Stimulated activated naive CD4-positive, alpha-beta T cell treated with Interleukin-2 at 50 U/mL for 16 hours (primary cell): ENCODE measurements at places on chromosomes 7 and 10.

DNA sequence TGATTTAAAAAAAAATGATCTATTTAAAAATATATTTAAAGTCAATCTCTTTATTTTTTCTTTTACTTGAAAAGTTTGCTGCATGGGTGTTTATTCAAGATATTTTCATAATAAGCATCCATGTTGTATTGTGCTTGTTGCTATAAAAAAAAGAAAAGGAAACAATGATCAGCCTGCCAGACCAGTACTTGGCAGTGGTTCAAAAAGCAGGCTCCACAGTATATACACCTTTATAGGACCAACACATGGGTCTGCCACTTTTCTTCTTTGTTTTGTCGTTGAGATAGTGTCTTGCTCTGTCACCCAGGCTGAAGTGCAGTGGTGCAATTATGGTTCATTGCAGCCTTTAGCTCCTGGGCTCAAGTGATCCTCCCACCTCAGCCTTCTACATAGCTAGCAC lies 228.0 kb downstream of the TWIST1 start:
- DNase-seq, result no peak

- no peak for DNase-seq
Observed at GRCh38 chr10:5776881-5777197, 36.4 kb downstream of the GDI2 start.

DNA sequence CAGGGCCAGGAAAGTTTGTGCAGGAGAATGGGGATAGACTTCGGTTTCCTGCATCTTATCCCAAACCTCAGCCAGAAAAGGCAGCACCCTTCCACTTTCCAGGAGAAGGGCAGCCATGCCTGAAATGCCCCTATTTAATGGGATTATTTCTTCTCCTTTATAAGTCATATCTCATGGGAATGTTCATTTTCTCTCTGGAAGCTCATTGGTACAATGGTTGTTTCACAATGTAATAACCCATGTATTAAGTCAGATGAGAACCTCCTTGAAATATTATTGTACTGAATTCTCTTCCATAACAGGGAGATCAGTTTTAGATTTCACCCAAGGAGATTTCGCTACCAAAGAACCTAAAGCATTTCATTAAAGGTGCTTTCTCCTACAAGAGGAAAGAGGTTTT lies 457.5 kb downstream of the KCNMA1 start:
- no peak for DNase-seq

DNA sequence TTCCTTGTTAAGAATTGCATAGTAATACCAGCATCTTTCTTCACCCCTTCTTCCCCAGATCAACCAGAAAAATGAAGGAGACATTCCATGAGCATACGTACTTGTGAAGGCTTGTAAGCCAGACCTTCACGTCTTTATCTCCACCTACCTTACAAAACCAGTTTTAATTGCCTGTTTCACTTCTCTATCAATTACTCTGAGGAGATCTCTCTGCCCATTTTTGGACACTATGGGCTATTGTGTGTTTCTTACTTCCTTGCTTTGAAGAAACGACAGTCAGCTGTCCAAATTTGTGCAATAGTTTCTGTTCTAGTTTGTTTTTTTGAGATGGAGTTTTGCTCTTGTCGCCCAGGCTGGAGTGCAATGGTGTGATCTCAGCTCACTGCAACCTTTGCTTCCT lies 349.7 kb upstream of the MBL2 start:
- no peak for DNase-seq

DNA sequence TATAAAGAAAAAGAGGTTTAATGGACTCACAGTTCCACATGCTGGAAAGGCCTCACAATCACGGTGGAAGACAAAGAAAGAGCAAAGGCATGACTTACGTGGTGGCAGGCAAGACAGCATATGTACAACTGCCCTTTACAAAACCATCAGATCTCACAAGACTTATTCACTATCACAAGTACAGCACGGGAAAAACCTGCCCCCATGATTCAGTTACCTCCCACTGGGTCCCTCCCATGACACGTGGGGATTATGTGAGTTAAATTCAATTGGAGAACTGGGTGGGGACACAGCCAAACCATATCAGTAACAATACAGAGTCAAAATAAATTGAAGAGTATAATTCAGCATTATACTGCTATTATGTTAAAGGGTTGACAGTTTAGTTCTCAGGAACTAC lies 37.8 kb downstream of the RNLS start:
- DNase-seq, result no peak

DNA sequence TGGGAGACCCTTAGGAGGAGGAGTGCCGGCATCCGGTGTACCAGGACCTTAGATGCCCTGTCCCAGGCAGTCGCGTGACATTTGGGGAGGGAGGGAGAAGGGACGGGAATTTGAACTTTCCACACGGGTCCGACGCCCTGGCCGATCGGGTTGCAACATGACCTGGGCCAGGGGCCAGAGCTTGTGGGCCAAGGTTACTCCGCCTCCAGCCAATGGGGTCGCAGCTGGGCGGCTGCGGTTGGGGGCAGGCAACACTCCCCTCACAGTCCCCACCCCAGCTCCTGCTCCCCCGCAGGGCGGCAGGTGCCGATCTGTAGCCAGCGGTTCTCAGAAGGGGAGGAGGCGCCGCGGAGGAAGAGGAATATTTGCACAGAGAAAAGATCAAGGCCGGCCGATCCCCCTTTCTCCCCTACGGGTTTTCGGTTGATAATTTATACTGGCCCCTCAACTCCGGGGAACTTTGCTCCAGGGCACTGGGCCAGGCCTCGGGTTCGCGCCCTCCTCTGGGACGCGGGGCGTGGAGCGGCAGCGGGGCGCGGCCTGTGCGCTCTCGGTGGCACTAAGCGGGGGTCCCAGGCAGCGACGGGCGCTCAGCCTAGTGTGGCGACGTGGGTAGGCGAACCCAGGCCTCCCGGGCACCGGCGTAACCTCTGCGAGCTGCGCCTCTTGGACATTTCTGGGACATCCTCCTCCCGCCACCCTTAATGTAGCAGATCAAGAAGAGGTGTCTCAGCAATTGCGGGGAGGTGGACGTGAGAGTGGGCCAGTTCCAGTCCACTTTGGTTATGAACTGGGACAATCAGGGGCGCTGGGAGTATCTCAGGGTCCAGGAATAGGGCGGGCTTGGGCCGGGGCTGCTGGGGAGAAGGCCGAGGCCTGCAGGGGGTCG lies 1.2 kb downstream of the MLXIPL start:
- DNase-seq, result no peak

GRCh38 chr7:35752742-35753141 lies 48.1 kb upstream of the SEPTIN7 start:
- no peak for DNase-seq
